Mesendoderm (in vitro differentiated cells): ENCODE measurements at places on chromosomes 5 and 9.

DNA sequence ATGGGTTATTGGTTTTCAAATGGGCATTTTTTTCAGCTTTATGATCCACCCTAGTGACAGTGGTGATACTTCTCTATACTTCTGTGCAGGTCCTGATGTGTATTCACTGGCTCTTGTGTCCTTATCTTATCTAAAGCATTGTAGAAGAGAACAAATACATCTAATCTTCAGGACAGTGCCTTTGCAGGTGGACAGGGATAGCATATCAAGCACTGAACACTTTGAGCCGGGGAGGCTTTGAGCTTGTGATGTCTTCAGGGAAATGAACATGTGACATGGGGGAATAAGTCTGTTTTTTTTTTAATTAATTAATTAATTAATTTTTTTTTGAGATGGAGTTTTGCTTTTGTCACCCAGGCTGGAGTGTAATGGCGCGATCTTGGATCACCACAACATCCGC lies 115.5 kb upstream of the KLF4 start:
- peak; percentile 20 for DNase-seq

GRCh38 chr9:90642570-90643539 lies at the start of gene DIRAS2:
Gene DIRAS2, minus strand, starts transcription at chr9:90642824. Its CDS starts 28,997 bp downstream, at chr9:90613827.
- peak; percentile 81 for DNase-seq

GRCh38 chr5:66710557-66711088 lies 114.4 kb downstream of the MAST4 start:
- DNase-seq: no peak

DNA sequence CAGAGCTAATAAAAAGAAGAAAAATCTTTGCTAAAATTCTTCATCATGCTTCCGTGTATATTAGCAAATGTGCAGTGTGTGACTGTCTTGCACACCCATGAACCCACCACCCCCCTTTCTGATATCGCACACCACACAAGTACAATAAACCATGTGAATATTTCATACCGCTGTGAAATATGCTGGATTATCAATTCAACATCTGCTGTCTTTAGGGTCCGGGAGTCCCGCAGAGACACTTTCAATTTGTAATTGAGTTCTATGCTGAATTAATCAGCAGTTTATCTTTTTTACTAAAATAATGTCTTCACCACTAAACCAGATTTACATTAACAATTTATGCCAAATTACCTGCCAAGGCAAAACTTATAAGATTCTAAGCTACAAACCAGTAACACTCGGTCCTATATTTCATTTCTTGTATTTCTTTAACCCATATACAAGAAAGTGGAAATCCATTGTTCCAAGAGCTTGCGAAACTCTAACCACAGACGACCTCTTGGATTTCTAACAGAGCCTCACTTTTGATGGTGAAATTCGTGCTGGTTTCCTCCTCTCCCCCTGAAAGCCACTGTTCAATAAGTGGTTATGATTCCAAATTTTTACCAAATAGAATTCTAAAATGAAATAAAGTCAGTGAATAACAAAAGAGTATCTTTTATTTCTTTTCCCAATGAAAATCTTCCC lies 44.2 kb downstream of the PSMB7 start:
- no peak for DNase-seq

- no peak for DNase-seq
Observed at GRCh38 chr5:1431896-1432295, 13.3 kb downstream of the SLC6A3 start.

DNA sequence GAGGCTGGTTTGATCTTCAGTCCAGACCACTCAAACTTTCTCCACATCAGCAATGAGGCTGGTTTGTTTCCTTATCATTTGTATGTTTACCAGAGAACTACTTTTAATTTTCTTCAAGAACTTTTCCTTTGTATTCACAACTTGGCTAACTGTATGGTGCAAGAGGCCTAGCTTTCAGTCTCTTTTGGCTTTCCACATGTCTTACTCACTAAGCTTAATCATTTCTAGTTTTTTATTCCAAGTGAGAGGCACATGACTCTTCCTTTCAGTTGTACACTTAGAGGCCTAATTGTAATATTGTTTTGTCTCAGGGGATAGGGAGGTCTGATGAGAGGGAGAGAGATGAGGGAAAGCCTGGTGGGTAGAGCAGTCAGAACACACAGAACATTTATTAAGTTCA lies 554.0 kb upstream of the ARRDC3 start:
- DNase-seq: no peak

- no peak for DNase-seq
Observed at GRCh38 chr5:52859628-52860027, 71.9 kb downstream of the ITGA1 start.

GRCh38 chr5:140821375-140822280 lies at the start of gene PCDHA5:
Gene PCDHA5, plus strand, starts transcription at chr5:140821613.
- no peak for DNase-seq

- DNase-seq: no peak
Observed at GRCh38 chr5:181265092-181265671, 4.2 kb upstream of the TRIM52 start.
